CD4-positive, alpha-beta T cell treated with Interleukin-12 subunit alpha and Interleukin-12 subunit beta, for 1 hour (primary cell): ENCODE measurements at places on chromosomes 3 and 15.

- no peak for DNase-seq
Observed at GRCh38 chr3:113304102-113304501, 92.7 kb downstream of the BOC start.

DNA sequence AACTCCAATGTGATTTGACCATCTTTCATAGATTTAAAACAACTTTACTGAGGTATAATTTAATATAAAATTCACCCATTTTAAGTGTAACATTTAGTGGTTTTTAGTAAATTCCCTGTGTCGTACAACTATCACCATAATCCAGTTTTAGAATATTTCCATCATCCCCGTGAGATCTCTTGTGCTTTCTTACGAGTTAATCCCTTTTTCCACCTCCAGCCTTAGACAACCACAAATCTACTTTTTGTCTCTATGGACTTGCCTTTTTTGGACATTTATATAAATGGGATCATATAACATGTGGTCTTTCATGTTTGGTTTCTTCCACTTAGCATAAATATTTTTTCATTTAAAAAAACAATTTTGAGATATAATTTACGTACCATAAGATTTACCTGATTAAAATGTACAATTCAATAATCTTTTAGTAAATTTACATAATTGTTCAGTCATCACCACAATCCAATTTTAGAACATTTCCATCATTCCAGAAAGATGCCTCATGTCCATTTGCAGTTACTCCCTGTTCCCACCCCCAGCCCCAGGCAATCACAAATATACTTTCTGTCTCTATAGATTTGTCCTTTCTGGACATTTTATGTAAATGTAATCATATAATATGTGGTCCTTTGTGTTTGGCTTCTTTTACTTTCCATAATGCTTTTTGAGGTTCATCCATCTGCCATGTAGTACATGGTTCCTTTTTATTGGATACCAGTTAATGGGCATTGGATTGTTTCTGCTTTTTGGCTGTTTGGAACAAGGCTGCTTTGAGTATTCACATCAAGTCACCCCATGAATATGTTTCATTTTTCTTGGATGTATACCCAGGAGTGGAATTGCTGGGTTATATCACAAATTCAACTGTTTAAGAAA lies 3.1 kb downstream of the OXSR1 start:
- DNase-seq, result no peak

- no peak for DNase-seq
Observed at GRCh38 chr3:56711344-56711743, 28.3 kb upstream of the TASOR start.

- DNase-seq, result no peak
Observed at GRCh38 chr3:178785961-178786360, 249.7 kb downstream of the KCNMB2 start.
